Esophagus squamous epithelium (tissue), 5 donors: ENCODE measurements at places on chromosomes 12 and 14.

DNA sequence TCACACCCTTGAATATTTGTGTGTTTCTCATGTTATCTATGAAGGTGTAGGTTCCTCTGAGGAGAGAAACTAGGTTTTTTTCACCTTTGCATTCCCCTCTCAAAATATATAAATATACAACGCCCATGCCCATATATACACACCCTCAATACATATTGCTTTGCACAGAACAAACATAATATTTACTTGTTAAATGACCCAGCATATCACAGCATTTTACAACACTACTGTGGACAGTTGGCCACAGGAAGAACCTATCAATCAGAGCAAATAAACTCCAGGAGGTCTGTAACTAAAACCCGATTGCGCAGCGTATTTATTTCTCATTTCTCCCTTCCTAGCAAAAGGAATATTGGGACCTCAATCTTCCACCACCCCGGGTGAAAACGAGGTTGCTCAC is 196.0 kb downstream of the SLC5A8 start:
- DNase-seq, result no peak

- no peak for DNase-seq
Measured at GRCh38 chr12:77429426-77429825, 364.1 kb upstream of the E2F7 start.

- DNase-seq, result no peak
Measured at GRCh38 chr14:63286071-63286470, 32.7 kb downstream of the GPHB5 start.

- no peak for DNase-seq
Measured at GRCh38 chr14:30225176-30225575, 297.5 kb upstream of the PRKD1 start.

- no peak for DNase-seq
Measured at GRCh38 chr12:71935594-71935993, 3.1 kb upstream of the TPH2 start.

- DNase-seq, result no peak
Measured at GRCh38 chr14:63224196-63224595, 20.0 kb downstream of the RHOJ start.

- DNase-seq, result no peak
Measured at GRCh38 chr12:130491421-130492357, 154.0 kb downstream of the PIWIL1 start.

DNA sequence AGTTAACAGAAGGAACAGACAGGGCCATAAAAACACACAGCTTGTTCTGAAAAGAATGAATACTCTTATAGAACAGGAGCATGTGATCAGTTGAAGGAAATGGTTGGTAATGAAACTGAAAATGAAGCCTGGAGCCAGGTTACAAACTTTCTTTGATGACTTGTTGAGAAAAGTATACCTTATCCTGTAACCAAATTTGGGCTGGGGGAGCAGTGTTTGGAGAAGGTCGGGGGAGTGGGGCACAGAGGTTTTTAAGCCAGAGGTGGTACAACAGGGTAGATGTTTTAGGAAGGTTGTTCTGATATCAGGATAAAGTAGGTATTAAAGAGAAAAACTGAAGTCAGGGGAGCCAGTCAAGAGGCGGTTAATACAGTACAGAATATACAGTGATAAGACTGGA is 8.2 kb downstream of the GOLT1B start:
- no peak for DNase-seq

DNA sequence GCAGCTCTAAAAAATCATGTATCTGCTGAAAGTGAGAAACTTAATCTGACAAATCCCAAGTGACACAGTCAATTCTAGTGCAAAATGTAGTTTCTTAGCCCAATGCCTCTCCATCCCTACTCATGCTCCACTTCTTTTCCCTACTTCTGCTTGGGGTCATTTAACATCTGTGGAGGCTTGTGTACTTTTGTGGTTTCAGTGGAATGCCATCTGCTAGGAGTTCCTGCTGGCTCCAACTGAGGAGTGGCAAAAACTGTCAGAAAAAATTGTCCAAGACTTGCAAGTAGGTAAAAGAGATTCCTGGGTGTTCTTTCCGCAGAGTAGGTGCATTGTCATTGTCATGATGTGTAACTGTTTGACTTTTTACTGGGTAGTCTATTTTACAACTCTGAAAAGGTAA is 12.5 kb upstream of the AVPR1A start:
- no peak for DNase-seq

DNA sequence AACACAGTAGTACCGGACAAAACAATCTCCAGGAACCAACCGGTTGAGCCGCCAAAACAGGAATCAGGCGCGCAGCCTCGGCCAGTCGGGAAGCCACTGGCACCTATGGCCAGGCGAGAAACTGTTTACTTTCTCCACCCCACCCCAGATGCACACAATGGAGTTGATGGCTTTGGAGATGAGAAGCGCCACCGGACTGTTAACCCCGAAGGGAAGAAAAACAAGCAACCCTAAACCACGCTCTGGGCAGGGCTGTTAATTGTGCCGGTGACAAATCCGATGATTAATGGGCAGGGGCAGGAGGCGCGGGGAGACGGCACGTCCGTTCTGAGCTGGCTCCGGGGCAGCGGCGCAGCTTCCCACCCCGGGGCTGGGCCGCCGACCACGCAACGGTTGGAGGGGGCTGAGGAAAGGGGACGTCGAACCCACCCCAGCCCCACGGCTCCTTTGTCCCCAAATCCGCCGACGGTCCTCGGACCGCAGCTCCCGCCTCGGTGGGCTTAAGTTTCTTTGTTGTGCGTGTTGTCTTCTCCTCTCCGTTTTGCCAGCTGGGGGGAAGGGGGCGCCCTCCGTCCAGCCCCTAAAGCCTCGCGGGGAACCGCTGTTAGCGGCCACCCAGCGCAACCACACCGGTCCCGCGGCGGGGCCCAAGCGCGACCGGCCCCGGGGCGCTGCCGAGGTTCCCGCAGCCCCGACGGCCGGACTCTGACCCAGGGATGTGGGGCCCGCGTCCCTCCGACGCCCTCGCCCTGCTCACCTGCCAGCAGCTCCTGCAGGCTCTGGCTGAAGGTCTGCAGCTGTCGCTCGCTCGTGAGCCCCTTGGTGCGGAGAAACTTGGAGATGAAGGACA is 790 bp downstream of the BTG1 start:
- no peak for DNase-seq

GRCh38 chr14:100409651-100410050 is 86.5 kb downstream of the SLC25A47 start:
- DNase-seq, result no peak

DNA sequence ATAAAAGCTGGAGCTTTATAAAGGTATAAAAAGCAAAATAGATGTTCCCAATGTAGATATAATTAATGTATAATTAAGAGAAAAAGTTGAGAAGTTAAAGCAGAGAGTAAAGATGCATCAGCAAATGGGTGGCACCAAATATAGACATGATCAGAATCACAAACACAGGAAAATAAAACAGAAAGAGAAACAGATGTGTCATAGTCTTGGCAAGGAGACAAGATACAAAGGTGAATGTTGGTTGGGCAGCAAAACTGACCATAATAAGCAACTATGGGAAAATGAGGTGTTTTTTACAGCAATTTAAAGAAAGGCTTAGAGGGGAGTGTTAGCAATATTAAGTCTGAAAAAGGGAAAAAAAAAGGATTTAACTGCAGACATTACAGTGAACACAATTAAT is 135.4 kb upstream of the CLEC14A start:
- DNase-seq, result no peak

- no peak for DNase-seq
Measured at GRCh38 chr12:89648211-89648930, 60.3 kb downstream of the ATP2B1 start.

DNA sequence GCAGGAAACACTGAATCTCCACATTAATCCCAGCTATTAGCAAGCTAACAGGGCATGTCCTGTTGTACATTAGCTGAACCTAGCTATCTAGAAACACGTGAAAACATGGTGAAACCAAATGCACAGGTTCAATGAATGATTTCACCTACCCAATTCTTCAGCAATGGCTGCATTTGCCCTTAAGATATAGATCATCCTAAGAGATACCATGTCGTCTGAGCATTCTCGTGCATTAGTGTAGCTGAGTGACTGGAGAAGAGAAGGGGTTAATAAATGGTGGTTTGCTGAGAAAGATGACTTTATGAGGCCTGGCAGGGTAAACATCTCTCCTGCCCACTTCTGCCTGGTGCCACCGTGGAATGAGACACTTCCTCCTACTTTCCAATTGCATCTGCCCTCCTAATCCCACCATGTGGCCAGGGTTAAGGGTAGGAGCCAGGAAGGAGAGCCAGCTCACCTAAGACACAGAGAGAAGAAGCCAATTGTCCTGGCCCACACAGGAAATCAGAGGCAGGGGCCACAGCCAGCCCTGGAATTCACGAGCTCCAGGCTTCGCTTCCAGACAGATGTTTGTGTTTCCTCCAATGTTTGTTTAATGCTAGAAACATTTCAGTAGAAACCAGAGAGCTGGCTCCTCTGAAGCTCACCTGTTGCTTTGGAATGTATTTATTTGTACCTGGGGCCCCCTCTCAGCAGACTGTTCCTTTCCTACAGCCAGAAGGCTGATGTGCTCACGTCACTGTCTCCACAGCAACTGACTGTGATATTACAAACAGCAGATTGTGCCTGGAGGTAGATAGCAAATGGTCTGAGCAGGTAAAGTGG is 126.0 kb upstream of the PARP11 start:
- DNase-seq, result no peak

DNA sequence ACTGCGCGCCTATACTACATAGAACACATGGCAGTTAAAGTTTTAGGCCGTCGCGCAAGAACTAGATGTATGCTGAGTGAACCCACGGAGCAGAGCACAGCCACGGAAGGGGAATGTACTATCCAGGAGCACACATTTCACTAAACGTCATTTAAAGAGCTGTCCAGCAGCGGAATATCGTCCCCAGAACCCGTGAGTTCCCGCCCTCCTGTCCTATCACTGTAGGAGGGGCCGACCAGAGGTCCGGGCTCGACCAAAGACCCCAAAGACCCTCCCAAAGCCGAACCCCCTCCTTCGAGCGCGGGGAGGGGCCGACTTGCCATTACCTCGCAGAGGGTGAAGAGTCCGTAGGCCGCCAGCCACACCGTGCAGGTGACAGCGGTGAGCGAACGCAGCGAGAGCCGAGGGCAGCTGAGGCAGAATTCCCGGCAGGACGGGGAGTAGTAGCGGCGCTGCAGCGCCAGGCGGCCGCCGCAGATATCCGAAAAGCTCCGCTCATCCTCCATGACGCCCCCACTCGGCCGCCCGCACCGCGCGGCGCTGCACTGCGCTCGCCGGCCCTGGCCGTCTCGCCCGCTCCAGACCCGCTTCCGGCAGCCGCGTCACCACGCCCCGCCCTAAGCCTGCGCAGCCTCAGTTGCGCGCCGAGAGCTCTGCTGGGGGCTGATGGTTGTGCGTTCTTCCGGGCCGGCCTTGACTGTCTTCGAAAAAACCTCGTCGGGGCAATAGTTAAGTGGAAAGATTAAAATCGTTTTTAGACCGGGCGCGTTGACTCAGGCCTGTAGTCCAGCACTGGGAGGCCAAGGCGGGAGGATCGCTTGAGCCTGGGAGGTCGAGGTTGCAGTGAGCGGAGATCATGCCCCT is at the start of gene PIGH:
PIGH (minus strand) TSS at position 571 of the 864 bp plus-strand sequence; CDS start at position 506, 65 bp downstream.
- peak; percentile 42 for DNase-seq

- no peak for DNase-seq
Measured at GRCh38 chr14:94501588-94502516, 7.4 kb downstream of the SERPINA12 start.

DNA sequence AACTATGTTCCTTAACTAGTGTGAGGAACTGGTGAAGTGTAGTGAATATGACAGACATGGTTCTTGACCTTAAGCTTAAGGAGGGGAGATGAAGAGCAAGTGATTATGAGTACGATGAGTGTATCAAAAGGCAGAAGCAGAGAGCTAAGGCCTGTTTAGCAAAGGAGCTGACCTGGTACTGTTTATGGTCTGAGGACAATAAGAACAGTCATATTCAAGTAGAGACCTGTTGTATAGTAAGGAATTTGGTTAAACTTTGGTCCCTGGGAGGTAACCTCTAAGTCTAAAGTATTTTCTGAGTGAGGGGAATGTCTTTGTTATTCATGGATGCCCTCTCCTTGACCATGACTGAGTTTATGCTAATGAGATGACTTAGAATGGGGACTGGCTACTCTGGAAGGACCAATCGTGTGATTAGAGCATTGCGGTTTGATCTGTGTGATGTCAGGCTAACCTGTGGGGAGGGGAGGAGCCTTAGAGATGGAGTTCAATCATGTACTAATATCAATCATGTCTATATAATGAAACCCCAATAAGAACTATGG is 389.3 kb downstream of the BMP4 start:
- DNase-seq, result no peak

DNA sequence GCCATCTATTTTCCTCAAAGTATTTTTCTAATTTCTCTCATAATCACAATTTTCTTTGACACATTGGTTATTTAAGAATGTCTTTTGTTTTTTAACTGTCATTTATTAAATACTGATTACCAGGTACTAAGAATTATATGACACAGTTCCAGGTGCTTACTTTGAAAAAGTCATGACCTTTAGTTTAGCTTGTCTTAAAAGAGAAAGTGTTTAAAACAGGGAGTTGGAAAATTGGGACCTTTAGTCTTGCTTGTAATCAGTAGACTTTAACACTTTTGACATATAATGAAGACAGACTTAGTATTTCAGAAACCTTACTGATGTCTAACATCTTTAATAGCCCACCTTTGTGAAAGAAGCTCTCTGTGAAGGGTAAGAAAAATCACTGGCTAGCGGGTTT is 19.2 kb downstream of the CREBL2 start:
- DNase-seq, result no peak

DNA sequence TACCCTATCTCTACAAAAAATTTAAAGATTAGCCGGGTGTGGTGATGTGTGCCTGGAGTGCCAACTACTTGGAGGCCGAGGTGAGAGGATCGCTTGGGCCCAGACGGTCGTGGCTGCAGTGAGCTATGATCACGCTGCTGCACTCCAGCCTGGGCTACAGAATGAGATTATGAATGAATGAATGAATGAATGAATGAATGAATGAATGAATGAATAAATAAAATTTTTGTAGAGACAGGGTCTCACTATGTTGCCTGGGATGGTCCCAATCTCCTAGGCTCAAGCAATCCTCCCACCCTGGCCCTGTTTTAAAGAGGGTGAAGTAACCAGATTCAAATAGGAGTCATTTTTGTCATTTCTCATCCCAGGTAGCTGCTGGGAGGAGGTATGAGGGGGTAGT is 176.2 kb upstream of the HIF1A start:
- no peak for DNase-seq

DNA sequence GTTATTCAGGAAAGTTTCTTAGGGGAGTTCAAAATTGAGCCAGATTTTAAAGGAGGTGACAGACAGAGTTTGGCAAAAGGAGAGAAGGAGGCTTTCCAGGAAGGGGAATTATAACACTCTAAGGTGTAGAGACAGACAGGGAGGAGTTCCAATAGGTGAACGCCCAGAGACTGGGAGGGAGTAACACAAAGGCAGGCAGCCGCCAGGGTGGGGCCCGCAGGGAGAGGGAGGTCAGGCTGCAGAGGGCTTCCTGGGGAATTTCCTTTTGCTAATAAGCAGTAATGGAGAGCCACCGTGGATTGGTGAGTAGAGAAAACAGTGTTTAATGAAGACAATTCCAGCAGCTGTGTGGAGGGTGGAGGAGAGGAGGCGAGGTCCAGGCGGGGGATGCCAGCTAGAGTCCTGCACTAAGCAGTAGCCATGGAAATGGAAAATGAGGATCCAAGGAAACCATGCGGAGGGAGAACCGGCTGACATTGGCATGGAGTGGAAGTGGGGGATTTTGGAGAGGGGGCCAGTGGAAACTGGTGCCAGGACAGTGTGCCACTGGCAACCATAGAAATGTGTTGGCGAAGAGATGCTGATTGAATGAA is 22.2 kb downstream of the GRIN2B start:
- DNase-seq, result no peak
